Erythroblast (primary cell): ENCODE measurements at places on chromosomes 4 and X.

DNA sequence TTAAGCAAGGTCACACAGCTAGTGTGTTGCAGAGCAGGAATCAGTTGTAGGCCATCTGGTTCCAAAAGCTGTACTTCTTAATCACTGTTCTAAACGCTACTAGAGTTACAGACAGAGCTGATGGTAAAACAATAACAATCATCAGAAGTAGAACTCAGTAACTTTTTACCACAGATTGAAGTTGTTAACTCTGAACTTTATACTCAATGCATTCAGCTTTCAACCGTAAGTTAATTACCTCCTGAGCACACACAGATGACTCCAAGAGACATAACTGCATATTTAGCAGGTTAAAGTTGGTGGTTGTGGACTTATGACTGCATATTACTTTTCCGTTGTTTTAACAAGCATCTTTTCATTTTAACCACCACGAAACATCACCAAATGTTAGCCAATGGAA is 127.3 kb downstream of the PRSS12 start:
- no peak for DNase-seq

- no peak for DNase-seq
These were observed 434.7 kb downstream of the GRIA2 start for GRCh38 chr4:157655096-157655809.

DNA sequence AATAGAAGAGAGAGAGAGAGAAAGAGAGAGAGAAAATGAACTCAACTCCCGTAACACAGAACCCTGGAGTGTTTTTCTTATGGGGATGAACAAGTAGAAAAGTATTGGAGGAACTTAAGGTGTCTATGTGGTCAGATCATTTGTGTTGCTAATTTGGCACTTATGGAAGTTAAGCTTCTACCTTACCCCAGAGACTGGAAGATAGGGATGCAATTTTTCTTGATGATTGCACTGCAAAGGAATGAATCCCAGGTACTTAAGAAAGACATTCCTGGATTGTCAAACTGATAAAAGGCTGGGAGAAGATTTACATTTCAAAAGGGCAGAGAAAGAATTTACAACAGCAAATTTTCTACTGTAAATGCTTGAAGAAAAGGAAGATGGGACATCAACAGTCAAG is 57.2 kb downstream of the MAP9 start:
- DNase-seq = no peak

- DNase-seq = no peak
These were observed 714.2 kb downstream of the RPA4 start for GRCh38 chrX:97597954-97598353.

GRCh38 chr4:47729131-47729680 is 108.7 kb downstream of the CORIN start:
- DNase-seq = no peak

GRCh38 chrX:13159886-13160285 is 115.5 kb upstream of the FAM9C start:
- DNase-seq = no peak

- no peak for DNase-seq
These were observed 34.5 kb downstream of the ACE2 start for GRCh38 chrX:15566244-15566643.

GRCh38 chr4:24598025-24598424 is 13.7 kb upstream of the DHX15 start:
- DNase-seq = no peak

GRCh38 chr4:123216946-123217345 is 179.6 kb upstream of the SPRY1 start:
- peak; percentile 4 for DNase-seq

DNA sequence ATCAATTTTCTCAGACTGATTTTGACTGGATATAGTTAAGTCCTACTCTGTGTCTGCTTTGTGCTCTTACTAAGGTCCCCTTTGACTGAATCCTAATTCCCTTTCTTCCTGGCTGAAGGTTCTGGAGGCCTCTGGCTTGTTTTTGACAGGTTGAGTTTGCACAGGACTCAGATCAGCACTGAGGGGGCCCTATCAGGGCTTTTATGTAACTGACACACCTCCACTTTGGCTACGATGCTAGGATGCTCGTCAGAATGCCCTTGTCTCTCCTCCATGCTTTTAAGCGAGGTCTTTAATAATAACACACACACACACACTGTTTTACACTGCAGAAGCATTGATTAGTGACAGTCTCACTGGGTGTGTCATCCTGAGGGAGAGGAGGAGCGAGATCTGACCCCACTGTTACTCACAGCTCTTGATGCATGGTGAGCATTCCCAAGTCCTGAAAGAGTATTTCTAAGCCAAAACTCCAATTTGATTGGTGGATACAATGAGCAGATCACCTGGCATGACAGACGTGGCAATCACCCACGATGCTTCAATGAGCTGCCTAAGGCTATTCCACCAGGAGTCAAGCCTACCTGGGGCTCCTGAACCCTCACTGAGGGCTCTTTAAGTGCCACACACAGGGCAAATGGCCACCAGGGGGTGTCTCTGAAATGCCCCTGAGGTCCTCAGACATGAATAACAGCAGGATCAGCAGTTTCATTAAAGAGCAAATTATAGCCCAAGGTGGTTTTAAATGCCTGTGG is 130.4 kb upstream of the CPEB2 start:
- DNase-seq = peak; percentile 51

DNA sequence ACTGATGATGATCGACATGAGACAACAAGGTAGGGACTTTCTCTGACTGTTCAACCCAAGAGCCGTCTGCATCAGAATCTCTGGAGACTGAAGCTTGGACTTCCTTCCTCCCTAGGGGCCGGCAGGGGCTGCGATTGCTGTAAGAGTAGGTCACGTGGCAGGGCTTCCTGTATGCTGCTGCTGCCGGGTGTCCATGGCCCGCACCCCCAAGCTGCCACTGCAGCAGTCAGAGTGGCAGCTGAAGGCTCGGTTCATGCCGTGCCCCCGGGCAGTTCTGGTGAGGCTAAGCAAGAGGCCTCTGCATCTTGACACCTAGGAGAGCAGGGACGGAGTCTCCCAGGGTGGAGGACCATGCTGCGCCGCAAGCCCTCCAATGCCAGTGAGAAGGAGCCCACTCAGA is at the start of gene SASH3:
TSS of gene SASH3 (plus strand) at position 203 of the 400 bp plus-strand sequence. CDS start at position 352, 149 bp downstream.
- DNase-seq = no peak

- no peak for DNase-seq
These were observed 45.2 kb downstream of the STARD8 start for GRCh38 chrX:68692651-68693050.

DNA sequence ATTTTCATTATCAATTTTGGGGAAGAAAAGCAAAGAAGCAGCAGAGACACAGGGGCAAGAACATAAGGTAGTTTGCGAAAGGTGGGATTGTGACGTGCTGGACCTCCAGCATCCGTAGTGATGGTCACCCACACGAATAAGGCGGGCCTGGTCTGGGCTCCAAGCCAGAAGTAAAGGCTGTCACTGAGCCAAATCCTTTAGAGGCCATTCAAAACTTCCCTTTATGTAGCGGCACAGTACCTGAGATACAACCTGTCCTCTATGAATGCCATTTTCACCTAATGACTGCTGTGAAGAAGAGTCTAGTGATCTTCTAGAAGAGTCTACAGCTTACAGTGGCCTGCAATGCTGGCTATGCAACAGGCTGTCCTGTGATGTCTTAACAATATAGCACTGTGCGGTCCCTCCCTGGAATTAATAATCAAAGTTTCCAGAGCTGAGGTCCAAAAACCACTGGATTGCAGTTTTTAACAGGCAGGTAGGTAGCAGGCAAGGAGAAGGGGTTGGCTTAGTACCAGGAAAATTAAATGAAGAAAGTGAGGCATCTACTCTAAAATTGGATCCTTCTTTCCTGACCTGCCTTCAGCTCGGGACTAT is 56.2 kb downstream of the TRIML1 start:
- DNase-seq = no peak

DNA sequence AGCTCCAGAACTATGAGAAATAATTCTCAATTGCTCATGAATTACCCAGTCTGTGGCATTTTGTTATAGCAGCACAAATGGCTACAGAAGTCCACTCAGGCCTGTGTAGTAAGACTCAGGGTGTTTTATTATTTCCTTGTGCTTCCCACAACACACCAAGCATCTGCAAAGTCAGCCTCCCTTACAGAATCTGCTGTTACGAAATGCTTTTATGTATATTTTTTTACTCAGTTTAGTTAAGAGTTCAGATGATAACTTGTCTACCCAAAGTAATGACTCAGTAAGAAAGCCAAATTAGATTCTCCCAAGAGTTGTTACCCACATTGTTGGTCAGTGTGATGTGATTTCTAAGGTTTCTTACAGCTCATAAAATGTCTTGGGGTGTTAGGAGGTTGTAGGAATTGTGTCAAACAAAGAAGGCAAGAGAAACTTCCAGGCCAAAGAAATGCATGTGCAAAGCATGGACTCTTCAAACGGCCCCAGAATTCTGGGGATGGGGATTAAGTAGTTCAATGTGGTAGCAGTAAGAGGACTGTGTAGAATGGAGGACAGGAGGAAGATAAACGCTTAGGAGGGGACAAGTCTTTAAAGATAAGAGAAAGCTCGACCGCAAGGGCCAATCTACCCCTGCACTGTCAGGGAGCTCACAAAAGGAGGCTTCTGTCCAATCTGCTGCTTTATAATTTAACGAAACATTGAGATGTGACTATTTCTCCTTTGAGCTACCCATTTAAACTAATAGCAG is 35.4 kb upstream of the TMEM184C start:
- no peak for DNase-seq

- no peak for DNase-seq
These were observed 427.9 kb upstream of the SPANXN1 start for GRCh38 chrX:144819406-144819805.

DNA sequence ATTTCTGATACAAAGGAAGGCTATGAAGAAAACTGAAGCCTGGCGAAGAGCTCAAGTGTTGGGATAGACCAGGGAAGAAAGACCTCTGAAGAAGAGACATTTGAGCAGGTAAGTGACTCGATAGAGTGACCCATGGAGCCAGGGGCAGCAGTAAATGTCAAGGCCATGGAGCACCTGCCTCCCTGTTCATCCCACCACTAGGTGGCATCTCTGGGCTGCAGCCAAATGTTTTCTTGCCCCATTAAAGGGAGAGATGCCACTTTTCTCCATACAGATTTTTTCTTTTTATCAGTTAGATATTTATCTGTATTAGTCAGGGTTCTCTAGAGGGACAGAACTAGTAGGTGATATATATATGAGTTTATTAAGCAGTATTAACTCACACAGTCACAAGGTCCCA is 4.9 kb upstream of the ZNF81 start:
- peak; percentile 71 for DNase-seq

DNA sequence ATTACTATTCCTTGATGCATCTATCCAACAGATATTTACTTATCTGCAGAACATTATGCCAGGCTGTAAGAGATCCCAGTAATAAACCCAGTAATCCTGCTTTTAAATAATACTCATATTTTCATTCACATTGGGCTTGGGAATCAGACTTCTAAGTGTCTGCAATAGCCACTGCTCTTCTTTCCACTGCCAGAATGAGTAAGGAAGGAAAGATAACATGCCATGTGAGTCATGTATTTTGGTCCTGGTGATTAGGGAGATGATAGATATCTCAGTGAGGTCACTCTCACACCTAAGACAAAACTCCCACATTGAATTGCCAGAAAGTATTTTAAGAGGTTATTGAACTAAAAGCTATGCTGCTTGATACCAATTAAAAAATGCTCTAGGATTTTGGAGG is 13.9 kb upstream of the HEPH start:
- DNase-seq = peak; percentile 1

- no peak for DNase-seq
These were observed 60.0 kb downstream of the ATP8A1 start for GRCh38 chr4:42596918-42597317.

GRCh38 chr4:100366213-100366612 is 151.6 kb downstream of the EMCN start:
- DNase-seq = no peak

GRCh38 chr4:18422685-18423084 is 401.1 kb upstream of the LCORL start:
- no peak for DNase-seq

GRCh38 chrX:71198066-71198465 is 25.0 kb upstream of the GJB1 start:
- no peak for DNase-seq

DNA sequence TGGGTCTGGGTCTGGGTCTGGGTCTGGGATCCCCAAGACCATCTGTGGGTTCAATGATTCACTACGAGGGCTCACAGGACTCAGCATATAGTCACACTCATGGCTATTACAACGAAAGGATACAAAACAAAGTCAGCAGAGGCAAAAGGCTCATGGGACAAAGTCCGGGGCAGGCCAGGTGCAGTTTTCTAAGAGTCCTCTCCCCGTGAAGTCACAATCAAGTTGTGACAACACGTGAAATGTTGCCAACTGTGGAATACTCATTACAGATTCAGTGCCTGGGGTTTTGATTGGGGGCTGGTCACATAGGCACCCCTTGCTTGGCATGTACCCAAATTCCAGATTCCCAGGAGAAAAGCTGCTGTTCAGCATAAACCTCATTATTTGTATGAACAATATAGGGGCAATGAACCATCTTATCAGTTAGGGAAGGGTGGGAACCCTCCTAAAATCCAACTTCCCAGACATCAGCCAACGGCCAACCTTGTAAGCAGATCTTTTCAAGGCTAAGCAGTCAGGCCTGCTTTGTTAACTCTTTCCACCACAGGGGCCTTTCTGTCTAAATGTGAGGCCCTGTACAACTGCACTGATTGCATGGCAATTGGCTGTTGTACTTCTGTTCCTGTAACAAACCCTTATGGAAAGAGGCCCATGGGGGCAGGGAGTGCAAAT is 58.2 kb upstream of the DIPK2B start:
- DNase-seq = no peak

DNA sequence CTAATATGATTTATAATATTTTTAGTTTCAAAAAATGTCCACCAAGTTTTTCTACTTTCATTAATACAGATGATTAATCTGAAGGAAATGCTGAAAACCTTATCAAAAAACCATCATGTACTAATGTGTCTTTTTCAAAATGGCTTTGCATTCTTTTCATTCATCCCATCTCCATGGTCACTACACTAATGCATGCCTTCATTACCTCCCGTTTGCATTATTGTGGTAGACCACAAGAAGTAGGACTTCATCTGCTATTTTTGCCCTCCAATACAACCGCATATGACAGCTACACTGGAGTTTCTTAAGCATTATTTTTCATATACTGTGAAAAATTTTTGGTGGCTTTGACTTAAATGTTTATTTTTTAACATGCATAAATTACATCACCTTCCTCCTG is 37.9 kb upstream of the FSTL5 start:
- DNase-seq = no peak

DNA sequence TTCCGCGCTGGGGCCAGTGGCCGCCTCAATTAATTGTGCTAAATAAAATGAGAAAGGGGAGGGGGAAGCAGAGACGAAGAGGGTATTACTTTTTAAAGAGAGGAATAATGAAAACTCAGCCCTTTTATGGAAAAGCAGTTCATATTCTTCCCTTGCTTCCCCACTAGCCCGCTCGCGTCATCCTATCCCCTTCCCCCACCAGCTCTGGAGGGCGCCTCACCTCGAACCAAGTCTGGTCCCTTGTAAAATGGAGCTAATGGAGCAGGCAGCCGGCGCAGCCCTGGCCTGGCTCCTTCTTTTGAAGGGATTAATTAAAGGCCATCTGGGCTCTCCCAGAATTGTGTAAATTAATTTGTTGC is 511 bp upstream of the NKX6-1 start:
- no peak for DNase-seq

DNA sequence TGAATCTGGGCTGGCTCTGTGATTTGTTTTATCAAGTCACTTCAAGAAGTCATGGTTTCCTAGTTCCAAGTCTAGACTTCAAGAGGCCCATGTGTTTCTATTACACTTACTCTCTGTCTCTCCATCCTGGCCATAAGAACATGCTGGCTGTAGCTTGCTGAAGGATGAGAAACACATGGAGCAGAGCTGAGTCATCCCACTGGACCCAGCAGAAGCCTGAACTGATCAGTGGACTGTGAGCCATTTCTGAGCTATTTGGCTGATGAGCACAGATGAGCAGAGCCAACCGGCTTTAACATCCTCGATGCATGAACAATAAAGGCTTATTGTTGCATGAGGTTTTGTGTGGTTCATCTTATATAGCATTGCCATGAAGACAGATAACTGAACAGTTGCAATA is 290.6 kb upstream of the BOD1L1 start:
- DNase-seq = no peak
